Sigmoid colon (tissue), 7 donors: ENCODE measurements at places on chromosomes 4 and X.
A peak's percentile ranks its signal among the peaks of the same experiment; 100 is the strongest.

- no peak for DNase-seq
Measured at GRCh38 chr4:23710298-23710697, 179.5 kb downstream of the PPARGC1A start.

- DNase-seq = no peak
Measured at GRCh38 chrX:154599531-154599930, 14.6 kb downstream of the CTAG1A start.

GRCh38 chrX:110414679-110415439, 56.2 kb downstream of the RTL9 start:
- DNase-seq = no peak

GRCh38 chr4:151743128-151743854, 17.5 kb downstream of the GATB start:
- DNase-seq = no peak

- DNase-seq = no peak
Measured at GRCh38 chr4:121484633-121485032, 103.8 kb upstream of the QRFPR start.

DNA sequence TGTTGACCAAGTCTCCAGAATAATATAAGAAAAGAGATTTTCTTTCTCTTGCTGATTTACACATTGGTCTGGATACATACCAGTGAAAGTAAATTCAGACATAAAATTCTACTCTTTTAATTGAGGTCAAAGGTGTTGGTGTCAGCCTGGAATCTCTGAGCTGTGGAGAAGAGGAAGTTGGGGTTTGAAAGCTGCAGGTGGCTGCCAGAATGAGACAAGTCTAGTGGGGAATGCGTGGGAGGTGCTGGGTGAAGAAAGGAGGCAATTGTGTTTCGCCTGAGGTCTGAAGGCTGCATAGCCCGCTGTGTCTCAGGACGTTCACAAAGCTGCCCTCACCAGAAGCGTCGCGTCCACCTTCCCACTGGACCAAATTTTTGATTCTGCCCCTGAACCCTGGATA, 31.2 kb downstream of the PHEX start:
- no peak for DNase-seq

- no peak for DNase-seq
Measured at GRCh38 chr4:27398631-27399310, 538.1 kb downstream of the STIM2 start.

- no peak for DNase-seq
Measured at GRCh38 chrX:40403757-40404156, 177.0 kb upstream of the ATP6AP2 start.

DNA sequence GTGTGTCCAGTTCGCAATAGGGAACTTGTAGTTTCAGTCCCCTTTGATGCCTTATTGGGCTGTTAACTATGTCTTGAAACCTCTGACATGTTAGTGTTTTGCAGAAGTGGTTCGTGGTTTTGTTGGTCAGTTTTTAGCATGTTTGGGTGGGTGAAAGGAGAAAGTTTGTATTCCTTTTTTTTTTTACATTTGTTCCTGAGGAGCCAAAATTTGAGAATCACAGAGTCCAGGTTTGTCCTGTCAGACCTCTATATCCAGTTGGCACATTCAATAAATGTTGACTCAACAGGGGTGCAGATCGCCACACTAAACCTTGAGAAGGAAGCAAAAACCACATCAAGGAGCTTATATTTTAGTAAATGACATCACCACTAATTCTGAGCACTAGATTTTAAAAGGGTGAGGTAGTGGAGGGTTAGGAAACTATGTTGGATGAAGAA, 26.2 kb downstream of the DLG3 start:
- no peak for DNase-seq

GRCh38 chr4:62037571-62037970, 837.4 kb downstream of the ADGRL3 start:
- DNase-seq = no peak

DNA sequence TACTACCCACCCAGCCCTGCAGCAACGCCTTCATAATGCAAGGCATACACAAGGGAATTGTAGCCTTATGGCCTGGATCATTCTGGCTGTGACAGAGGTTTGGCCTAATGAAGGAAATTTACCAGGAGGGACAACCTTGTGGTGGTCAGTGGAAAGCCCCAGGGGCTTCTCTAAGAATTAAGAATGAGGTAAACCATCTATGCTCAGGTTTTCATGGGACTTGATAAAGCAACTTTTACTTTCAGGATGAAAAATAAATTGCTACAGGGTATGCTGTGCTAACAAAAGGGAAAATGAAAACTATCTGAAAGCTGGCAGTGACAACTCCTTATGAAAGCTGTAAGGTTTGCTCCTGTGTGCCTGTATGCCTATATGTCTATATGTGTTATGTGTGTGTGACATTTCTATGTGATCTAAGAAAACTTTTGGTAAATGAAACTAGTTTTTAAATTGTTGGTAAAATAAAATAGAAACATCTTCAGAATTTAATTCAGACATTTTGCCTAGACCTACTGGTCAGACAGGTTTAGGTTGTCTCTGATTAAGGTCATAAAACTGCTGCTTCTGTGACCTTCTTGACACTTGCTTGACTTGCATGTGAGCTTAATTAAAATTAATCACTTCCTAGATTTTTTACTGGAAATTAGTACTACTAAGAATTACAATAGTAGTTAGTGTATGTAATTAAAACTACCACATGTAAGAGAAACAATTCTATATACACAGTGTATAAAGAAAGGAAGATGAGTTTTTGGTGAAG, 19.9 kb upstream of the TXK start:
- no peak for DNase-seq

DNA sequence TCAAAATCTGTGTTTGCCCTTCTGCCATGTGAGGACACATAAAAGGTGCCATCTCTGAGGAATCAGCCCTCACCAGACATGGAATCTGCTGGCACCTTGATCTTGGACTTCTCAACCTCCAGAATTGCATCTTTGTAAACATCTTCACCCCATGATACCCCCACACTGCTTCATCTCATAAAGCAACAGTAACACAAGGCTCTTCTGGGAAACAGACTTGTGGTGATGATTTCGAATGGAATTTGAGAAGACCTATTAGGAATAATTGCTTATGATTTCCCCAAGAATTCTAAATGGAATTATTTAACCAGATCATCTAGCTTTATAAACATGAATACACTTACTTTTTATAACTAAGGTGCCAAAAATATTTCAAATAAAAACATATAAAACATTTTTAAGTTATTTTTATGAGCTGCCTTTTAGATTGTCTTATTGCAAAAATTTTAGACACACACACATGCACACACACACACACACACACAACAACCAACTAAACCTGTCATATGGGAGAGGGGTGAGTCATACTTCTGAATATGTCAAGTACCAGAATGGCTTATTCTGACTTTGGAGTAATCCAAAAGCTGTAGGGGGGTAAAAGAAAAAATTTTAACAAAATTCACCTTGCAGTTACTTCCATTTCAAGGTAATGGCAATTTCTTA, 82.0 kb downstream of the USP46 start:
- no peak for DNase-seq

GRCh38 chr4:62806816-62807215, 1602.4 kb downstream of the TECRL start:
- DNase-seq = no peak

DNA sequence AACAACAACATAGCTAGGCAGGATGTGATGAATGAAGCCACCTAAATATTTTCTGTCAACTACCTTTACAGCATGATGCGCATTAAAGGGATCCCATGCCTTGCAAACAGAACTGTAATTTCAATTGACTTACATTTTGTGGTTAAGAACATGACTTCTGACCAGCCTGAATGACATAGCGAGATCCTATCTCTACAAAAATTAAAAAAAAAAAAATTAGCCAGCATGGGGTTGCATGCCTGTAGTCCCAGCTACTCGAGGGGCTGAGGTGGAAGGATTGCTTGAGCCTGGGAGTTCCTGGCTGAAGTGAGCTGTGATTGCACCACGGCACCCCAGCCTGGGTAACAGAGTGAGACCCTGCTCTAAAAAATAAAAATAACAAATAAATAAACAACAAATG, 680.6 kb downstream of the IQCM start:
- DNase-seq = no peak

DNA sequence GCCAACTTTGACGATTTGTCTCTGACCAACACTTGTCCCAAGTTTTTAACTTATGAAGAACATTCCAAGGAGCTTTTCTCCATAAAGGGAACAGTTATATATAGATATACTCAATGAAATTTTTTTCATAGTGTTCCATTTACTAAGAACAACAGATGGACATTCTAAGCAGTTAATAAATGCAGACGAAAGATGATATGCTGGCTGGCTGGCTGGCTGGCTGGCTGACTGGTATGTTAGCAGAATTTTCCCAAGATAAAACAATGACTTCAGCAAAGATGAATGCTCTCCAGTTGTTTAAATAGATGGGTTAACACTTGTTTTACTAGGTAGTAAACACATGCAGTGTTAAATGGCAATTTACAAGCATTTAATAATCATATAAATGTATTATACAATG, 62.2 kb downstream of the SPANXN3 start:
- no peak for DNase-seq

GRCh38 chr4:46441136-46441859, 51.4 kb upstream of the GABRA2 start:
- DNase-seq = no peak

- DNase-seq = peak; percentile 79
Measured at GRCh38 chr4:186144198-186144945, 39.9 kb downstream of the FAM149A start.

- DNase-seq = no peak
Measured at GRCh38 chr4:183887351-183887750, 17.8 kb upstream of the STOX2 start.

GRCh38 chrX:95953564-95953963, 731.1 kb upstream of the DIAPH2 start:
- DNase-seq = no peak
